Dorsolateral prefrontal cortex (tissue), 122 donors: ENCODE measurements at places on chromosomes 5 and 9. TPM values are rescaled to one million over a fixed set of nuclear protein-coding genes. Genes with fewer than 3 reads are reported as not detected.

DNA sequence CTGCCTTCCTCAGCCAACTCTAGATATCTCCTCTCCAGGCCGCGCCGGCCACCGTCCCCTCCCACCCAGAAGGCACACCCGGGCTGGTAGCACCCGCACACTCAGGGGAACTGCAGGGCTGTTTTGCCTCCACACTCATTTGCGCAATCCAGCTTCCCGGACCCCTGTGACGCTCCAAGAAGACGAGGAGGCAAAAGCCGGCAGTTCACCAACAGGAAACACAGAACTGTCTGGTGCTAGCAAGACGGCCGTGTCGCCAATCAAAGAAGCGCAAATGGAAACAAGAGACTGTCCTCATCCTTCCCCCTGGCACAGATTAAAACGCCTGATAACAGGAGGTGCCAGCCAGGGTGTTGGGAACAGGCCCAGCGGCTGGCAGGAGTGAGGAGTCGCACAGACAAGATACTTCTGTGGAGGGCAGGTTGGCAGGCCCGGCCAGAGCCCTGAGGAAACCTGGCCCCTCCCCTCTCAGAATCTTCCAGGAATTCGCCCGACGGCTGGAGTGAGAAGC, 7.8 kb downstream of the AGPAT2 start:
- no peak for DNase-seq

DNA sequence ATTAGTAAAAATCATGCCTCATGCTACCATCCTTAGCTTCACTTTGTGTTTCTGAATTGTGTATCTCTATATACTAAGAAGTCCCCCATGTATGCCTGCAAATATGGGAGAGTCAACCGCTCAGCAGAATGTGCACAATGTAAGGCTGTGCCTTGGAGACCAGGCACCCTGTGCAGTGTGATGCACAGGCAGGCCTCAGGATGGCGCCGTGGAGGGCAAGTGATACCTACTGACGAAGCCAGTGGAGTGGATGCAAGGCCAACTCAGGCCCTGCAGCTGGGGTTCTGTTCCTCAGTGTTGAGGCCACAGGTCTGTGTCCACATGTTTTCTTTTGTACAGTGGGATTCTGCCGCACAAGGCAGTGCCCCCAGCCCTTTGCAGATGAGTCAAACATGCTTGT, 28.4 kb downstream of the SYK start:
- no peak for DNase-seq

Gene ECSCR
- 7.3 TPM for total RNA-seq

Gene GRIN3A
- 6.3 TPM for total RNA-seq

Gene FGD3
- total RNA-seq, result 2.9 TPM

GRCh38 chr9:116322521-116322920, 168.9 kb downstream of the PAPPA start:
- DNase-seq, result no peak

Gene PTPN3
- total RNA-seq, result 10.7 TPM

DNA sequence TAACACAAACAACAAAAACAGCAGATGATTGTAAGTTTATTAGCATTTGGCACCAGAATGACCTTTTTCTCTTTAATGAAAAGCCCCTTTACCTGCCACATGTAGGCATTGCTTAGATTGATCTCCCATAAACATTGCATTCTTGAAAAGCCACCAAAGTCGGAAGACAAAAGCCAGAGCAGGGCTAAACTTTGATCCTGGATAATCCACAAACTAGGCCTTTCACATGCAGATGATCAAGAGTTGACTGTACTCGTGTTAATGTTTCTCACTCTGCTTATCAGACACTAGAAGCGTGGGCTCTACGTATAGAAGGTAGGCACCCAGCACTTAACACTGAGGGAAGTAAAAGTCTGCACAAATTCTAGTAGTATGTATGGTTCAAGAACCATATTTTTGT, 21.0 kb upstream of the PHF2 start:
- no peak for DNase-seq

GRCh38 chr5:94223235-94223634, 395.2 kb downstream of the KIAA0825 start:
- DNase-seq, result no peak

- DNase-seq, result no peak
Observed at GRCh38 chr9:1311462-1312042, 261.4 kb downstream of the DMRT2 start.

Gene TMEM252
- not detected for total RNA-seq

Gene UGT3A2
- total RNA-seq, result not detected

Gene SH3TC2
- total RNA-seq, result 33.0 TPM

Gene GFI1B
- total RNA-seq, result not detected

Gene PROB1
- 4.2 TPM for total RNA-seq

Gene CD72
- total RNA-seq, result 2.4 TPM

- no peak for DNase-seq
Observed at GRCh38 chr5:131720714-131721113, 76.1 kb downstream of the FNIP1 start.

Gene BAAT
- total RNA-seq, result 1.9 TPM

DNA sequence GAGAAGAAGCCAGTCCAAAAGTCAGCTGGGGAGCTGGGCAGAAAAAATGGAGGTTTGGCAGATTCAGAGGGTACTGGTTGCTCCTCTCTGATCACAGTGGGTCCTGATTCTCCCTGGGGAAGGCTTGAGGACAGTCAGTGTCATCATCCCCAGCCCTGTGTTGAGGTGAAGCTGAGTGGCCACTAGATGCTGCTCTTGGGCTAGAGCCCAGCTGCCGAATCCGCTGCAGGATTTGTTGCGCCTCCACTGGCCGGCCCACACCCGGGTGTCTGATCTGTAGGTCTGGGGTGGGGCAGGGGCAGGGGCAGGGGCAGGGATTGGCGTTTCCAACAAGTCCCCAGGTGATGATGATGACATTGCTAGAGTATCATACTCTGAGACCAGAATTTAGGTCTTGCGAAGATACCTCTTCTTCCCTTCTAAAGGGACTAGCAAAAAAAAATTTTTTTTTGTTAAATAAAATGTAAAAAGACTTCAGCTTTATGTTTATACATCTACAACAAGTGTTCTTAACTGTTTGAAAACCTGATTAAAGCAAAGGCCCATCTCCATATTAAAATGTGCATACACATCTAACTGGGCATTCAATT, 106.8 kb downstream of the PDE6A start:
- peak; percentile 81 for DNase-seq

DNA sequence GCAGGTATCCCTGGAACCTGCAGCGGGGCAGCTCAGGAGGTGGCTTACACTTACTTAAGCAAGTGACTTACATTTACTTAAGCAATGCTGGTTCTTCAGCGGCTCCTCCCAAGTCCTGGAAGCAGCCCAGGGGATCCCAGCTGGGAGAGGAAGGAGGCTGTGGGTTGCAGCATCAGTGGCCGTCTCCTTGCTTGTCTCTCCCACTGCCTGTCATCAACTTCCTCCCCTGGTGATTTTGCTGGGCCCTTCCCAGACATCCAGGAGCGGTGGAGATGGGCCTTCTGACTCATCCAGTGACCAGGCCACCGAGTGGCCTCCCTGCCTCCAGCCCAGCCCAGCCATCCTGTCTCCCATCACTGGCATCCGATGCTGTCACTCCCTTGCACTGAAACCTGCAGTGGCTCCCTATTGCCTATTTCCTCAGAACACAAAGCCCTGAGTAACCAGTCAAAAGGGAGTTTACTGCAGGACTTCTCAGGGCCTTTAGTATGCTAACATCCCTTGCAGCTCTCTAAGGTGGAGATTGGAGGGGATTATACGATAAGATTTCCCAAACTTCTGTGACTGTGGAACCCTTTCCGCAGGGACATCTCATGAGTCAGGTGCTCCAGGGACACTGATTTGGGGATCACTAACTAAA, 155.9 kb upstream of the PHYKPL start:
- peak; percentile 35 for DNase-seq

Gene OR2V1
- not detected for total RNA-seq

GRCh38 chr9:127676638-127677037, 30.1 kb upstream of the CFAP157 start:
- DNase-seq, result peak; percentile 62

- no peak for DNase-seq
Observed at GRCh38 chr9:3850098-3850497, 324.3 kb upstream of the RFX3 start.

DNA sequence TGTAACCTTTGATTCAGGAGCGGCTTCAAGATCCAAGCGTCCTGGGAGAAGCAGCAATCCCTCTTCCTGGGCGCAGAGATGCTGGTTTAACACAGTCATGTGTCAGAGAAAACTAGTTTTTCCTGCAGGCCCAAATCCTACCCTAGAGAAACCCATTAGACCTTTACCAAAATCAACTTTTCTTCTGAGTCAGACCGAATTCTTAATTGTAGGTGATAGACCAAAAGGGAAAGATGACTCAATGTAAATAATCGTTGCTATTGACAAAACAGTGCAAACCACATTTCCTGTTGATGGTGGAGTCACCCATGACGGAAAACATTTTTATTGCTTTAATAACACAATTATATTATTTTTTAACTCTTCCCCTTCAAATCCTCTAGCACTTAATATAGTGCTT, 40.1 kb downstream of the SLC1A1 start:
- DNase-seq, result no peak

Gene STING1
- total RNA-seq, result 16.4 TPM

- DNase-seq, result no peak
Observed at GRCh38 chr5:1400211-1400855, 44.9 kb downstream of the SLC6A3 start.

- DNase-seq, result no peak
Observed at GRCh38 chr9:38671372-38671731, 48.6 kb downstream of the FAM240B start.

- DNase-seq, result peak; percentile 7
Observed at GRCh38 chr5:172508471-172509404, 54.4 kb upstream of the SH3PXD2B start.

DNA sequence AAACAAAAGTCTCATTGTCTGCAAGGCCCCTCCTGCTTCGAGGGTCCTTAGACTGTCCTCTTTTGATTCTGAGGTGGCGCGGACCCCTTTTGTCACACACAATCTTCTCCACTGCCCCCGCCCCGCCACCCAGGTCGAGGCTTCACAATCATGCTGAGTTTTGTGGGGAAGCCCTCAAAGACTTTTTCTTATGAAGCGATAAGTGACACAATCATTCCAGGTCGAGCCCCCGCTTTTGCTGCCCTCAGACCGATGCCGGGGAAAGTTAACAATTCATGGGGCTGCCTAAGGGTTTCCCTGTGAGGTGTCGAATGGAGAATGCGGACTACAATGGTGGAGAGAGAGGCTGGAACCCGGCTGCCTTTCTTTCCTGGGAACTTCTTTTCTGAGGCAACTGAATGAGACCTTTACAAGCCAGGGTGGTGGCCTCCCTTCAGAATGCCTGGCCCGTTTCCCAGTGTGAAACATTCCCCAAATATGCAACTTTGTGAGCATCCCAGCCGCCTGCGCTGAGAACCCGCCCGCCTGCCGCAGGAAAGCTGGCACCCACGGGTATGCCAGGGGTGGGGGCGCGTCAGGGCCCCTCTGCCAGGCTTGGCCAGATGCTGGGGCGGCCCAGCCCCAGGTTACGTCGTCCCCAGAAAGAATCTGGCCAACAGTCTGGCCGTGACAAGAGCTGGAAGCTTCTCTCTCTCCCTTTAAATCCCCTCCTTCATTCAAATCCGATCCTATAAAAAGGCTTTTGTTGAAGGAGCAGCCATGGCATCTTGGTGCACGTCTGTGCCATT, 71.9 kb downstream of the MAP1B start:
- DNase-seq, result peak; percentile 61

Gene STPG3
- not detected for total RNA-seq

GRCh38 chr9:83285445-83286225, 222.7 kb upstream of the RASEF start:
- DNase-seq, result no peak

Gene CNTNAP3
- 31.7 TPM for total RNA-seq

Gene ANKRD33B
- total RNA-seq, result 38.2 TPM

DNA sequence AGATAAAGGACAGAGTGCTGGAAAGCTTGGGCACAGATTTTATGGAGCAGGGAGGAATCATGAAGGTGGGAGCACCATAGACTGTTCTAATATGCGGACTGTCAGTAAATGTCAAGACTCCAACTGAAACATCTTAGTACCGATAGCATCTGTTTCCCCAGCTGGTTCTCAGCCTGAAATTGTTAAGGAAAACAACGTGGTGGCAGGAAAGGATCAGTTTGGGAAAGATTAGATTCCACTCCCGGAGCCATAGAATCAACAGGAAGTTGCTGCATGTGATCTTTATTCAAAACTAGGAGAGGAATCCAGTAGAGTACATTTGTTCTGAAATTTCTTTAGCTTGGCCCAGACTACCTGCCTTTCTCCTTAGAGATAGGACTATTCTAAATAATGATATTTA, 559.1 kb downstream of the CSNK1G3 start:
- DNase-seq, result no peak

DNA sequence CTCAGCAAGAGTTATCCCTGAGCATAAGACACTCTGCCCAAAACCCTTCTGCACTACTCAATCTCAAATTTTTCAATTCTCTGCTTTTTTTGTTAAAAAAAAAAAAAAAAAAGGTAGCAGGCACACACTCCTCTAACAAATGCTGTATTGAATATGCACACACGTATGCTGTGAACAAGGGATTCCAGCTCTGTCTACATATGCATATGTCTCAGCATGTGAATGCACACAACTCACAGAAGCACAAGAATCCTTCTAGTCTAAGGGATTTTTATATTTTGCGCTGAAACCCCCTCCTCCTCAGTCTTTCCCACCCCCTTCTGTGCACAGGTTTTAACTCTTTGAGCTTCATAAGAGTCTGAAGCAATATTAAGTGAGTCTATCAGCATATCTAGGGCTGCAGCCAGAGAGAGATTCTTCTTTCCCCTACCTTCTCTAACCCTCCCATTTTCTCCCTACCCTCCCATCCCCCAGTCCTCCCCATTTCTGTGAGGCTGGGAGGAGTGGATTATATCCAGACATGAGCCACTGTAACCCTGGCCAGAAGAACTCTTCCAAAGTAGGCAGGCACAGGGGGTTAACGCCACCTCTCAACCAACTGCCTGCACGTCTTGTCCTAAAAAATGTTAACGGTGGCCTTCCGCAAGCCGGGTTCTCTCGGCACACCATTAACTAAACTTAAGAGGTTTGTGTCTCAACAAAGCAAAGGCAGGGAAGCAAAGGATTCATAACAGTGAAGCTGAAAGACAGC, 1.0 kb downstream of the GABRB2 start:
- DNase-seq, result no peak

Gene EIF4E1B
- 7.4 TPM for total RNA-seq

- no peak for DNase-seq
Observed at GRCh38 chr9:104944356-104944755, 16.4 kb upstream of the ABCA1 start.

Gene FAM114A2
- total RNA-seq, result 26.5 TPM

Gene PLCXD3
- 12.3 TPM for total RNA-seq

Gene LCN15
- total RNA-seq, result 6.1 TPM

- DNase-seq, result no peak
Observed at GRCh38 chr5:92544596-92544995, 1036.4 kb downstream of the NR2F1-AS1 start.
